Activated CD4-positive, CD25-positive, alpha-beta regulatory T cell (primary cell): ENCODE measurements at places on chromosomes 5 and 9.

DNA sequence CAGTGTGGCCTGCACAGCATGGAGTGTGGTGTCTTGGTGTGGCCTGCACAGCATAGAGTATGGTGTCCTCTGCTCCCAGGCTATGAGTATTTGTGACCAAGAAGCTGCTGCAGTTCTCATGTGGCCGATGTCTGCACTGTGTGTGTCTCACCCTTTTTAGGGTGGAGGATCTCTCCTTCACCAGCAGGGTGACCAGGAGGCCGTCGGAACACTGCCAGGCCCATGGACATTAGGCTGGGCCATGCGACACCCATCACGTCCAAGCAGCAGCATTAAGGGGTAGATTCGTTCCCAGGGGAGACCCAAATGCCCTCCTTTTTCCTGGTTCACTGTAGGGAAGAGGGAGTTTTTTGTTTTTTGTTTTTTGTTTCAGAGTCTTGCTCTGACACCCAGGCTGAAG lies 115.3 kb upstream of the SPIN1 start:
- no peak for DNase-seq

- DNase-seq, result no peak
Observed at GRCh38 chr5:83473346-83474160, 2.0 kb downstream of the VCAN start.

- DNase-seq, result no peak
Observed at GRCh38 chr5:73966451-73966850, 340.5 kb downstream of the ARHGEF28 start.

GRCh38 chr9:21316032-21316842 lies 11.1 kb upstream of the IFNA5 start:
- no peak for DNase-seq

DNA sequence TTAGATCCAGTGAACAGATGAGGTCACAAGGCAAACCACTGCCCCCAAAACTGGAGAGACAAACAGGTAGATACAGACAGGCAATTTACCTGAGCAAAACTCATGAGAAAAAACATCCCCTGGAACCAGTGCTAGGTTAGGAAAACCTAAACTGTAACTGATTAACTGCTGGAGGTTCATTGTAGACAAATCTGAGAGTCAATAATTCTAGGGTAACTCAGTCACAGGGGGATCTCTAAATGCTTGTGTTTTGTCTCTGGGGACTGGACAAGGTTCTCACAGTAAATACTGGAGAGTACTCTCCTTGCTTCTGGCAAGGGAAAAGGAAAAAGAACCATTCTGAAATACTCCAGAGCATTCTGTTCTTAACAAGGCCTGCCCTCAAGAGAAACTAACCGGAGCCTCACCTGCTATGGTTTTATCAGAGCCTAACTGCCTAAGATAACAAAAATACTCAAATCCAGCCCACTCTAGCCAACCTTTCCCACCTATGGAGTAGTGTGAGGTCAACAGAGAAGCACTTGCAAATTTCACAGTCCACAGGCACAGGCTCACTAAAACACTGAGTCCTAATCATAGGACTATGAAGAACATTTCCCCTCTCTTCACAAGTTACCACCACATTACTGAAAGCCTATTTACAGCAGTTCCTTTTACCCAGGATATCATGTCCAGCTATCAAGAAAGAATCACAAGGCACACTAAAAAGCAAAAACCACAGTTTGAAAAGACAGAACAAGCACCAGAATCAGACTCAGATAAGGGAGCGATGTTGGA lies 139.9 kb upstream of the ACOT12 start:
- DNase-seq, result no peak

- no peak for DNase-seq
Observed at GRCh38 chr9:73023025-73023541, 70.2 kb upstream of the ALDH1A1 start.
